Chondrocyte (in vitro differentiated cells): ENCODE measurements at places on chromosomes 1 and 21.

DNA sequence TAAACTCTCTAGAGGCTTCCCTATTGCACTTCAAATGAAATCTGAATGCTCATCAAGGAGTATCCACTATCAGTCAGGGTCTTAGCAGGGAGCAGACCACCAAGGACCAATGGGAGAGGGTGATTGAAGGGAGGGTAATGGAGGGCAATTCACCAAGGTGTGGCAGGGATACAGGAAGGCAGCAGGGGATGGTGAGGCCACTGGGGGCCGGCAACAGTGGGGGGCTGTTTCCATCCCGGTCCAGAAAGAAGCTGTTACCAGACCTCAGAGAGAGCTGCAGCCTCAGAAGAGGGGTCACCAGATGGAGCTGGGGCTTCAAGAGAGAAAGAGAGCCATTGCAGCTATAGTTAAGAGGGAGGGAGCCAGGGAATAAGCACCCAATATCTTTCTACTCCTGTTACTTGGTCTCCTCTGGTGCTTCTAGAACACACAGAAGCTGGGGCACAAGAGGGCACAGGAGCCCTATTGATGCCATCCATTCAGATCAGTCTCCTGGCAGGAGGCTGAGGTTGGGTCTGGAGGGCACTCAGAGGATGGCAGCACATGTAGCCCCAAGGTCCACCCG is 417.6 kb downstream of the PTPRU start:
- no peaks in the 10 kb centered on the region for H3K4me1 ChIP-seq
- no peak overlapping the region for H3K4me3 ChIP-seq
- peaks cover 22% of the 10 kb centered on the region for H3K27me3 ChIP-seq
- H3K36me3 ChIP-seq = no peaks in the 10 kb centered on the region
- DNase-seq = no peak
- no peak overlapping the region for H3K27ac ChIP-seq

DNA sequence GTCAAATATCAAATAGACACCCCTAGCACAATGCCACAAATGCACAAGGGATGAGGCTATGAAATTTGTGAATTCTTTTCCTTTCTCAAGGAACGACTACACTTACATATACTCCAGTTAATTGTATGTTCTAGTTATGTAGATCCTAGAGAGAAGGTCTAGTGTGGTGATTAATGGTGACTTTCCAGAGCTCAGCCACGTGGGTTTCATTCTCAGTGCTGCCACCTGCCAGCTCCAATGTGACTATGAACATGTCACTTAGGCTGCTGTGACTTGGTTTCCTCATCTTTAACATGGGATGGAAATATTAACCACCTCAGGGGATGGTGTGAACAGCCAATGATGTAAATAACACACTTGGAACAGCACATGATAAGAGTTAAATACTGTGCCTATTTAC is 138.3 kb downstream of the APP start:
- peaks cover 3% of the 10 kb centered on the region for H3K4me1 ChIP-seq
- H3K36me3 ChIP-seq = peaks cover 12% of the 10 kb centered on the region
- no peak overlapping the region for H3K27ac ChIP-seq
- H3K27me3 ChIP-seq = no peaks in the 10 kb centered on the region
- no peak overlapping the region for H3K4me3 ChIP-seq
- DNase-seq = no peak

- H3K4me1 ChIP-seq = peaks cover 5% of the 10 kb centered on the region
- H3K27ac ChIP-seq = no peak overlapping the region
- H3K27me3 ChIP-seq = no peaks in the 10 kb centered on the region
- peaks cover 22% of the 10 kb centered on the region for H3K36me3 ChIP-seq
These were observed 27.1 kb downstream of the RNF115 start for GRCh38 chr1:145796753-145797152.

- peaks cover 18% of the 10 kb centered on the region for H3K4me1 ChIP-seq
- no peaks in the 10 kb centered on the region for H3K27me3 ChIP-seq
- H3K4me3 ChIP-seq = no peak overlapping the region
- peaks cover 16% of the 10 kb centered on the region for H3K36me3 ChIP-seq
- no peak for DNase-seq
These were observed 93.7 kb downstream of the HHIPL2 start for GRCh38 chr1:222454186-222454585.

- peaks cover 37% of the 10 kb centered on the region for H3K36me3 ChIP-seq
- H3K27ac ChIP-seq = no peak overlapping the region
- no peak for DNase-seq
- peaks cover 65% of the 10 kb centered on the region for H3K4me1 ChIP-seq
- no peaks in the 10 kb centered on the region for H3K27me3 ChIP-seq
- H3K4me3 ChIP-seq = no peak overlapping the region
These were observed 44.1 kb downstream of the NGF start for GRCh38 chr1:115293899-115294298.

DNA sequence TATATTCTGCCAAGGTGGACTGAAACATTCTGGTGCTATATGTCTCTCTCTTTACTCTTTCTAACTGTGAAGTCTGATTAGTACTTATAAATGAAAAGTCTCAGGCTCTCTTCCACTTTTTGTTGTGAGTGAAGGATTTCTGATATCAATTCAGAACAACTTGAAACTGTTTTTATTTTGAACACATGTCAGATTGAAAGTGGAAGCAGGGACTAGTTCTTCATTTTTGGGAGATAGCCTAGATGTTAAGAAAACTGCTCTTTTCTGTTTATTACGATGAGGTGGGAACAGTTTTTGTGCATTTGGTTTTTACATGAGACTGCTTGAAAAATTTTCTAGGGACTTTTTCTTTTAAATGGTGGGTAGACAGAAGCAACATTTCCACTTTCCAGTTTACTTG is 14.5 kb upstream of the GBP3 start:
- peaks cover 5% of the 10 kb centered on the region for H3K36me3 ChIP-seq
- no peak overlapping the region for H3K27ac ChIP-seq
- H3K4me3 ChIP-seq = no peak overlapping the region
- DNase-seq = no peak

GRCh38 chr1:222525951-222526350 is 22.0 kb downstream of the HHIPL2 start:
- no peak for DNase-seq
- no peaks in the 10 kb centered on the region for H3K36me3 ChIP-seq
- no peaks in the 10 kb centered on the region for H3K4me1 ChIP-seq
- no peak overlapping the region for H3K27ac ChIP-seq
- H3K27me3 ChIP-seq = peaks cover 25% of the 10 kb centered on the region

GRCh38 chr21:35840197-35840799 is 220.0 kb downstream of the SETD4 start:
- H3K4me1 ChIP-seq = peaks cover 15% of the 10 kb centered on the region
- H3K27me3 ChIP-seq = no peaks in the 10 kb centered on the region
